H4 (cell line): ENCODE measurements at places on chromosomes 1 and 21.

GRCh38 chr1:197319631-197320030 lies 51.6 kb downstream of the CRB1 start:
- DNase-seq = no peak

GRCh38 chr1:165773324-165773965 lies 4.8 kb upstream of the TMCO1 start:
- peak; percentile 6 for DNase-seq

GRCh38 chr1:57384901-57385300 lies 39.0 kb downstream of the DAB1 start:
- no peak for DNase-seq

DNA sequence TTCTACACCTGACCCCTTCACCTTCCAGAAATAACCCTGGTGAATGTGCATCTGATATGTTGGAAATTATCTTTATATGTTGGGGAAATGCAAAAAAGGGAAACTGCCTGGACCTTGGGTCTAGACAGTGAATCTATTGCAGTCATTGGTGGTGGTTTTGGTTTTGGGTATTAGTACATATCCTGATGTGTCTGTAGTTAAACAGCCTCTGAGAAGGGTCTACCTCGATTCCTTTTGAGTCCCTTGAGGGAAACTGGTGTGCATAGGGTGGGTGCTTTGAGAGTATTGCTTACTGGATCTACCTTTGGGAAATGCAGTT lies 127.3 kb upstream of the KIAA0040 start:
- no peak for DNase-seq

- no peak for DNase-seq
Observed at GRCh38 chr1:25971066-25971810, 26.6 kb downstream of the PAFAH2 start.

GRCh38 chr1:245901565-245901964 lies 605.5 kb downstream of the SMYD3 start:
- DNase-seq = no peak

DNA sequence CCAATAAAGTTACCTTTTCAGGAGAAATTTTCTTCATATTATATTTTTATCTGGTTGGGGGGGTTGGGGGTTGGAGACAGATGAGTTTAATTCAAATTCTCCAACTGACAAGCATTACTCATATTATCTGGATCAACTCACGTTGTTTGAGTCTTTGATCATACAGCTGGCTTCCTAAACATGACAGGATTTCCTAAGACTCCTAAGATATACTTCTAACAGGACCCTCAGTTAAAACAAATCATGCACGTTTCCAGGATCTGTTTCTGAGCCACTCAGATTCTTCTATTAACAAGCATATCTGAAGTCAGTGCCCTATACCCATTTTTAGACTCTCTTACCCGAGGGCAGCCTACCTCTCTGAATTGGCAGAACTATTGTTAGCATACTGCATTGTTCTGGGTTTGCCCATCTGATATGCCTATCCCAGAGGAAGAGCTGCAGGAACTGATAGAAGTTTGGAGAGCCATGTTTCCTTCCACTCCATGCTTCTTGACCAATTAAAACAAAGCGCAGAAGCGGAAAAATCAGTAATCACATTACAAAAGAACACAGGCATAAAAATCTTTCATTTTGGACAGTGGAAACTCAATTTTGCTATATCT lies 653.9 kb downstream of the LTN1 start:
- DNase-seq = no peak

DNA sequence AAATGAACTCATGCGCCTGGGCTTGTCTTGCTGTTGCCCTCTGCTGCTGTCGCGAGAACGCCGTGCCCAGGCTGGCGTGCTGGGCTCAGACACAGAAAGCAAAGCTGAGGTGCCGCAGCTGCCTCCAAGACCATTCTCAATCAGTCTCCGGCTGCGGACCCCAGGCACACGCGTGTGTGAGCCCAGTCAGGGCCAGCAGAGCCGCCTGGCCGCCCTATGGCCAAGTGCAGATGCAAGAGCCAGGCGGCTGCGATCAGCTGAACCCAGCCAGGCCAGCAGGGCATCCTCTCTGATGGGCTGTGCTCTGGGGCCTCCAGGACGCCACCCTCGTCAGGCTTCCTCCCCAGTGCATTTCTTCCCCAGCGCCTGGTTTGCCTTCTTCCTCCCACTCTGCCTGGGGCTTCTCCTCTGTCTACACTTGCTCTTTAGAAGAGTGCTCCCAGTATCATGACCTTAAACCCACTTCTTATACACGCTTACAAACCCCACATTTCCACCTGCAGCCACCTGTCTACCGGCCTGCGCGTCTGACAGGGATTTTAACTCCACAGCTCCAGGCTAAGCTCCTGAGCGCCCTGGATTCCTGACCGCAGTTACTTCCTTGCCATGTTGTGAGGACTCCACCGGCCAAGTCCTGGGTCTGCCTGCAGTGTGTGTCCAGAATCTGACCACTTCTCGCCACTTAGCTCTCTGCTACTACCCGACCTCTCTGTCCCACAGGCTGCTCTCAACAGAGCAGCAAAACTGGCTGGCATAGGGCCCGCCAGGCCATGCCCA lies 21.7 kb upstream of the LRRC47 start:
- no peak for DNase-seq
